ENCODE measurements at places on chromosomes 2 and 18.

GRCh38 chr2:31888550-31888949 is 122.3 kb downstream of the MEMO1 start:
- no peak for DNase-seq

GRCh38 chr2:63465633-63466032 is 122.6 kb downstream of the WDPCP start:
- DNase-seq: no peak

DNA sequence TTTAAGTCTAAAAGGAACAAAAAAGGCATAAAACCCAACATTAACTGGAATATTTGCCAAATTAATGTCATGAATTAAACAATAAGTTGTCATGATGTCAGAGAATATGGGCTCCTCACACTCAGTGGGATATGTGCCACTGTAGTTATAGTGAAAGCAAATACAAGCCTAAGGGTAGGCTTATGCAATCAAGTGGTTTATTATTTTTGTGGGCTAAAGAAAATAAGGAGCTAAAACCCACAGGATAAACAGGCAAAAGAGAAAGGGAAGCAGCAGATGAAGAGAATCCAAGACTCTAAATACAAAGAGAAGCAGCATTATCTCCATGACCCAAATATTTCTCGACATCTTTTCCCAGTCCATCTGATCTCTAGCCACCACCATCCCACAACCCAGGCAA is 17.5 kb downstream of the YWHAQ start:
- no peak for DNase-seq

DNA sequence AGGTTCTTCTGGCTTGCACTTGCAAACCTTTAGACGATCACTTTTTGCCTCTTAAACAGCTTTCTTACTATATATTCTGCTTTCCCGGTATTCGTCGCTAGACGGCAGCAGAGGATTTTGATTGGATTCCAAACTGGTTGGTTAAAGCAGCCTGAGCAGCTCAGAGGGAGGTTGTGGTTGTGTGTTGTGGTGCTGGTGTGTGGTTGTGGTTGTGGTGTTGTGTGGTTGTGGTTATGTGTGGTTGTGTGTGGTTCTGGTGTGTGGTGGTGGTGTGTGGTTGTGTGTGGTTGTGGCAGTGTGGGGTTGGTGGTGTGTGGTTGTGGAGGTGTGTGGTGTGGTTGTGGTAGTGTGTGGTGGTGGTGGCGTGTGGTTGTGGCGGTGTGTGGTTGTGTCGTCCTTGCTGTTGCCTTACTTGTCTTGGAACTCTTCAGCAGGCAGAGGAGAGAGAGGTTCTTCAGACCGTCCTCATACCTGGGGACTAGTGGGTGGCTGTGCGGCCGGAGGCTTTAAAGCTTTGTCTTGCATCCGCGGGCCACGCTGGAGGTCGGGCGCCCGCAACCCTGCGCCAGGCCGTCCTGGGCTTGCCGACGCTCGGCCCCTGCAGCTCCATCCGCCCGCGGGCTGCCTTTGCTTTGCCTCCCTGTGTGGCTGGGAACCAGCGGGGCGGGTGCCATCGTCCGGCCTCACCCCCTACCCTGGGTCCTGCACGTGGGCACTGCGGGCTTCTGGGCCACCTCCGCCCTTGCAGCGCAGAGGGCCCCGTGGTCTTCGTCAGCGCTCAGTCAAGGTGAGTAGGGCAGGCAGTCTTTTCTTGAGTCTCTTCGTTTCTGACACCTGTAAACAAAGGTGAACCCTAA is 190.8 kb downstream of the ARHGAP28 start:
- no peak for DNase-seq

DNA sequence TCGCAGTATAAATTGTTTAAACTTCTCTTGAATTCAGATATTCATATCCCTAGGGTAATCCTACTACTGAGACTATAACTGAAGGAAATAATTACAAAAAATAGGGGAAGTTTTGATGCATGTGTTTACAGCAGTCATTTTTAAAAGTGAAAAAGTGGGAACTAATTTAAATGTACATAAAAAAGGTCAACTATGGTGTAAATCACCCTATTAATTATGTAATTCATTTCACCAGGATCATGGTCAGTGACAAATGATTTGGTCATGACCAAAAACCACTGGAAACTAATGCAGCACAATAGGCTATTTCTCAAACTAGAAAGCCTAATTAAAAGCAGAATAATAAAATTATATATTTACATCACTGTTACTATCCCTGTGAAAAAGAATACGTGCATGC is 5.0 kb upstream of the CNGA3 start:
- DNase-seq: no peak

DNA sequence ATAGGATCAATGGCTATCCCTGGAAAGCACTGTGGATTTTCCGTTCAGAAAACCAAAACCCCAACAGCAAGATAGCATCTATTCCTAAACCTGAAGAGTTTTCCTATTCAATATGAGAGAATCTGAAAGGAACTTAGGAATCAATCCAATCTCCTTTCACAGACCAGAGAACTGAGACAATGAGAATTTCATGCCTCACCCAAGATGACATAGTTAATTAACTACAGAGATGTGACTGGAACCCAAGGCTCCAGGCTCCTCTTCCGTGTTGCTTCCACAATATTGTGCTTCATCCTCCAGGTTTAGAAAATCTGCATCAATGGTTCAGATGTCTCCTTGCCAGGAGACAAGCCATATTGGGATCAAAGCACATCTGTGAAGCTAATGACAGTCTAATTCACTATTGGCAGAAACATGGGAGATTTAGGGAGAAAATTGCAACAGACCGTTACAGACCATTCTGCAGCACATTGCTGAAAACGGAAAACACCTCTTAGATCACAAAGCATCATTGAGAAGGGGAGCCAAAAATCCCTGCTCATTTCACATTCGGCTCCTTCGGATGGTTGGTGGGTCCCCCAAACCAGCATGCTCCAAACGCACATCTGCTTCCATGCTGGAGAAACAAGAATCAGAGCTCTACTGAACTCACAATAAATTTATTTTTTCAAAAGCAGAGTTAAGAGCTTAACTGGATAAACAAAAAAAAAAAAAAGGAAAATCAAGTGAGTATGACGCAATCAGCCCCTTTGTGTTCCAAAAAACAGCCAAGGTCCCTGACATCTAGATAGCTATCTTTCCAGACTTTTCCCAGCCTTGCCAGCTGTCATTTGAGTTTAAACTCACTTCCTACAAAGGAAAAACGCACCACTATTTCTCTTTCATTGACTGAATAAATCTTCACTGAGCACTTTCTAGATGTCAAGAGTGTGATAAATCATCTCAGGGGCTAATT is 290.3 kb downstream of the C1D start:
- no peak for DNase-seq

DNA sequence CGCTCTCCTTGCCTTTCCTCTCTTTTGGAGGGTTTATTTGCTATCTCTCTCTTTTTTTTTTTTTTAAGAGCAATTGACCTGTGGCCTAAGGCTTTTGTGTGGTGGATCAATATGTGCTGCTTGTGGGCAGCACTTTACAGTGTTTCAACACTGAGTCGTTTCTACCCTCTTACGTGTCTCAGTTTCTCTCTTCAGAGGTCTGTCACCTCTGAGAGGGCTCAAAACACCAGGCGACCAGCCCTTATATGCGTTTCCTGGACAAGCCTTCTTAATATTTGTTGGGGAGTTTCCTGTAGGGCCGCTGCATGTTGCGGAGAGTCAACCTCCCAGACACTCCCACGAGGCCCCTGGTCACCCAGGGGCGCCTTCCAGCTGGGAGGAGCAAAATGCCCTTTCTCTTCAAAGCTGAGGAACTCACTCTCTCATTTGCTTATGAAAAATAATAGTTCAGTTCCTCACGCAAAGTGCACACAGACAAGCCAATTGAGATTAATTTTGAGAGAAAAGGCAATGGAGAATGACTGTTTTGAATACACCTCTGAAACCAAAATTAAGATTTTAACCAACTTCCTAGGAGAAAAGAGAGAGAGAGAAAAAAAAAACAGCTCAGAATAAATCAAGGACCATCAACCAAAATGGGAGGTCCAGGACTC is 96.3 kb upstream of the B3GNT2 start:
- no peak for DNase-seq

- DNase-seq: no peak
Observed at GRCh38 chr2:156211318-156211717, 121.2 kb downstream of the NR4A2 start.

GRCh38 chr2:179991344-179991743 is 15.8 kb downstream of the CWC22 start:
- no peak for DNase-seq

Data from Karpas-422 (cell line).